Naive B cell (primary cell): ENCODE measurements at places on chromosomes 4 and X.

DNA sequence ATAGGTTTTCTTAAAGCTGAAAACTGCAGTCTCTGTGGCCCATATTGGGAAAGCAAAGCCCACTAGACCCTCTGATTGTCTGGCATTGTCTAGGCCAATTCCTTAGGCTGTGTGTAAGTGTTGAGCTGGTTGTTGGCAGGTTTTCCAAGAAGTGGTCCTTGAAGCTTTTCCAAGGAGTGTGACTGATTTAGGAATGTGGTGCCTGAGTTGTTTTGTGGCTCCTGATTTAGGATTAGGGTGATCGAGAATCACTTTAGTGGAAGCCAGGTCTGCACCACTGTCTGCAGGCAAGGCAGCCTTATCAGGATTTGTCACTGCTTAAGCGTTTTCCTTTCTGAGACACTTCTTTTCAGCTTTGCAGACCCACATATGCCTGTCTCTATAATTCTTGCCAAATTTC is 339.0 kb upstream of the DDX53 start:
- DNase-seq: no peak

- DNase-seq: no peak
Observed at GRCh38 chr4:9988933-9989332, 32.4 kb downstream of the SLC2A9 start.

GRCh38 chr4:81021142-81021944 is 9.2 kb upstream of the BMP3 start:
- DNase-seq: no peak

DNA sequence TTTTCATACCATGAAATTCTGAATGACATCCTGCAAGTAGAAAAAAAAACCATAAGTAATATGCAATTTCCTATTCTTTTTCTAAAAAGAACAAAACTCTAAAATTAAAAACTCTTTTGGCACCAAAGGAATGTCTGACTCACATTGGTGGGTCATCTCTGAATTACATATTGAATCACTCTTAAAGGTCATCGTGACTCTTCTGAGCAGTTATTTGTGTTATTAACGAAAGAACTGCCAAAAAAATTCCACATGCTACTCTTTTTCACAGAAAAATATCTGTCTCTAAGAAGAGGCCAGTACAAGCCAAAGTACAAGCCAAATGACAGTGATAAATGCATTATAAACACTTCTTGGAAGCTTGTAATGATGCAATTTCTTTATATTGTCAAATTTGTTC is 282.2 kb downstream of the GUCY2F start:
- no peak for DNase-seq

DNA sequence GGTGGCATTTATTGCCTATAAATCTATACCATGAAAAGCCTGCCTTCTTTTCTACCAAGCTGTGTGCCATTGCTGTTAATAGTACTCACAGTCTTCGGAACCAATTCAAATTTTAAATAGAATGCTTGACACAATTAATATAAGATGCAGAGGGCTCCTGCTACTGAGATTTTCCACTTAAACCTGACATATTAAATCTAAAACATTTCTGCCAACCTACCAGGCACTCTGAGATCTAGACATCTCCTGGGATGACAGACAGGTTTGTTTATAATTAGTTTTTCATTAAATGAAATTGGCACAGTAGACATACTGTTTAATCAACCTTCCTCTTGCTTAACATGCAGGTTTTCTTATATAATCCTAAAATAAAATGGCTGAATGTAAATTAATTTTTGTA is 117.3 kb upstream of the CBR4 start:
- DNase-seq: no peak

GRCh38 chr4:33998291-33998690 is 2246.0 kb downstream of the ARAP2 start:
- DNase-seq: no peak

DNA sequence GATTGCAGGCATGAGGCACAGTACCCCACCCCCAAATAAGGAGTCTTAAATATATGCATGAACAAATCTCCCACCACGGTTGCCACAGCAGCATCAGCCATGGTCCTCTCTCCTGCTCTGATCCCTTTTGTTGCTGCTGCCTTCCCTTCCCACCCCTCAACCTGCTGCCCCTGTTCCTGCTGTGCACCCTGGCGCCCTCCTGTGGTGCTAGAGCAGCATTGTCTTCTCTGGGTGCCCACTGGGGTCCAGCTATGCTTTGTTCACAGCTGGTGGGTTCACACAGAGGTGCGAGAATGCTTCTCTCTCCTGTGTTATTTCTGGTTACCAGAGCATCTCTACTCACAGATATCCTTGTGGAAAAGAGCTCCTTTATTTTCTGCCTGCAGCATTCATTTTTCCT is 116.2 kb downstream of the GATB start:
- no peak for DNase-seq

GRCh38 chr4:180932370-180933001 is 1310.7 kb upstream of the TENM3 start:
- no peak for DNase-seq

- peak; percentile 54 for DNase-seq
Observed at GRCh38 chr4:15963576-15963975, 601 bp upstream of the FGFBP2 start.

DNA sequence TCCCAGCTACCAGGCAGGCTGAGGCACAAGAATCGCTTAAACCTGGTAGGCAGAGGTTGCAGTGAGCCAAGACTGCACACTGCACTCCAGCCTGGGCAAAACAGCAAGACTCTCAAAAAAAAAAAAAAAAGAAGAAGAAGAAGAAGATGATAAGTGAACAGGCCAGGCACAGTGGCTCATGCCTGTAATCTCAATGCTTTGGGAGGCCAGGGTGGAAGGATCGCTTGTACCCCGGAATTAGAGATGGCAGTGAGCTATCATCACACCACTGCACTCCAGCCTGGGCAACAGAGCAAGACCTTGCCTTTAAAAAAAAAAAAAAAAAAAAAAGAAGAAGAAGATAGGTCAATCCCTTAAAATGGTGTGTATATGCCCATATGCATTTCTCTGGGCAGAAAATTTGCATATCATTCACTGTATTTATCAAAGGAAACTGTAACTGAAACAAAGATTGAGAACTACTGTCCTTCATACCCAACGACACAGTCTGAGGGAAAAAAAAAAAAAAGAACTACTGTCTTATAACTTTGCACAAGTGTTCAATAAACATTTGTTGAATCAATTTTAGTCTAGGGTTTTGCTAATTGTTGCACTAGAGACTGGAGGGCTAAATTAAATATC is 2.3 kb downstream of the RFC1 start:
- DNase-seq: no peak

GRCh38 chr4:140876615-140877364 is 120.6 kb upstream of the TBC1D9 start:
- no peak for DNase-seq

GRCh38 chr4:122458625-122459024 is 2.1 kb upstream of the IL2 start:
- no peak for DNase-seq

GRCh38 chr4:56953680-56954520 is 23.5 kb downstream of the NOA1 start:
- DNase-seq: no peak

DNA sequence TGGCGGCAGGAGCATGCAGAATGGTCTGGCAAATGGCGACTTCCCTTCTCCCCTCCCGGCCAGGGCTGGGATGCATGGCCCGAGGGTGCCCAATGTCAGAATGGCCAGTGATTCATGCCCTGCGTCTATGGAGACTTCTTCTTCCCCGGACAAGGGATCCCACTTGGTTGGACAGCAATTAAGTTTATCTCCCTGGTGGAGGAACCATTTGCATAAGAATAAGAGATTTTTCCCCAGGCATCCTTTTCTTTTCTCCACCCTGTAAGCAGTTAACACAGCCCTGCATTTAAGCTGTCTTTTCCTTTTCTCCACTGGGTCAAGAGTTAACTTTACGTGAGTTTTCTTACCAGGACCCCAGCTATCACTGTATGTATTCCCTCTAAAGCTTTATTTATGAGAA is 856.6 kb downstream of the GLUD2 start:
- no peak for DNase-seq
